ENCODE measurements at places on chromosomes 5 and 9.

DNA sequence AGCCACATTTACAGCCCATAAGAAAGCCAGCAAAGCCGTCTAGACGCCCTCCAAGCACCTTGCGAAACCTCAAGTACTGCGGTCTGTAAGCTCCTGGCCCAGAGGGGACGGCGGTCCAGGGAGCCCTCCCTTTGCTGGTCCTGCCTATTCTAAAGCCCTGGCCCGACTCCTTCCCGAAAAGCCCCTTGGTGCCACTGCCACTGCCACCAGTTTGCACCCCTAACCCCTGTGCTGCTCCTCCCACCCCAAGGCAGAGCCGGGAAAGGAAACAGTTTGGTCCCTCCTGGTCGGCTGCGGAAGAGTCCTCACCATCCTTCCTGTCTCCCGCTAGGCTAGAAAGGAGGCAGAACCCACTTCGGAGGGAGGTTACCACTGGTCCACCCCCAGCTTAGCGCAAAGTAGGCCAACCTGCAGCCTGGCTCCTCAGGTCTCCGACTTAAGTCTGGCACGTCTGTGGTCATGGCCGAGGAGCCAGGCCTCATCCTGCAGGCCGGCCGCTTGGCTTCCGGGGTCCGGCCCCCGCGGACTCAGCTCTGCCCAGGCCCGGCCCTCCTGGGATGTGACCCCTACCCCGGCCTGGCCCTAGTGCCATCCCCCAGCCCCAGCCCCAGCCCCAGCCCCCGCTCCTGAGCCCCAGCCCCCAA lies 916 bp downstream of the TOR1A start:
- DNase-seq: peak; percentile 71

- DNase-seq: peak; percentile 13
Measured at GRCh38 chr5:77302247-77302646, 91.8 kb downstream of the PDE8B start.

GRCh38 chr5:71922584-71923106 lies 184.6 kb upstream of the MAP1B start:
- DNase-seq: no peak

DNA sequence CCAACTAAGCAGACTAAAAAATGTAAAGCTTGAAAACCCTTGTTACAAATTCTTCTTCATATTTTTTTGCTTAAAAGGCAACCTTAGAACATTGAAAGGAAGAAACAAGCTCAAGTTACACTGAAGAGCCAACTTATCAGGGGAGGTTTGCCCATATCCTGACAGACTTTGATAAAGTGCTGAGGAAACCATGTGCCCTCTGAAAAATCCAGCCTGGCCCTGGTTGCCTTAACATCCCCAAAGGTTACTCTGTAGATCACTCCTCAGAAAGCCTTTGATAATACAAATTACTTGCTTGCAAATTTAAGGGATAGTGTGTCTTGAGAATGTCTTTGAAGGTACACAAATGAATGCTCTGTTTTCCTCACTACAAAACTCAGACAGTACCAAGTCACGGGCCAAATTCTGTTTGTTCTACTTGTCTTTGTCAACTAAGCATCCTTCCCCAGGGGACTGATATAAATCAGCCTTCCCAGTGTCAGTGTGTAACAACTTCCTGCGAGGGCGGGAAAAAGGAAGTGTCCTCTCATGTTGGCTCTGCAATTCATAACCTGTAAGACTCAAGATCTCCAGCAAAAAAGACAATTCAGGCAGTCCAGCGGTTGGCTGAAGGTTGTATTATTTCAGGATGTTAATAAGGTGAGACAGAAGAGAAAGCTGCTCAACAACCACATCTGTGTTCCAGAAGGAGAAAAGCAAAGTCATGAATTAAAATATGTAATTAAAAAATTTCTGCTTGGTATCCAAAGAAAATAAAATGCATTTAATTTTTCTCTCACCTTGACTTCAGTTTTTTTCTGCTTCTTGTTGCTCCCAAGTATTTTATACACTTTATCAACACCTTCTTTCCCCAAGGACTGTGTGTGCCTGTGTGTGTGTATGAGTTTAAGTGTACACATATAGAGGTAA lies 199.9 kb downstream of the PIK3R1 start:
- peak; percentile 15 for DNase-seq

Measured in HL-60 (cell line).